ENCODE measurements at places on chromosomes 7 and 10. TPM values are rescaled to one million over a fixed set of nuclear protein-coding genes. Genes with fewer than 3 reads are reported as not detected.

DNA sequence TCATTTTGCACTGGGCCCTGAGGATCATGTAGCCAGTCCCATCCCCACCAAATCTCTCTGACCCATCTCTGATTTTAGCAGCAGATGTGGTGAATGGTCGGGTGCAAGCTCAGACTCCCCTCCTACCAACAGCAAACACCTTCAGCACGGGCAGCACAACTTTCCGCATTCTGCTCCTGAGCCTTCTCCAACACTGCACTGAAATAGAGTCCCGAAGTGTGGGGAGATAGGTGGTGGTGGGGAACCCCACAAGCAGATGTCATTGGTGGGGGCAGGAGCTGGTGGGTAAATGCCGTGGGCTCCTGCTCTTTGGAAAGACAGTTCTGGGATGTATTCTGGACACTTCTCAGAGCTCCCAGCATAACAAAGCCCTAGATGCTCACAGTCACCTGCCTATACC is 9.6 kb upstream of the CTBP2 start:
- no peaks in the 10 kb centered on the region for H3K27me3 ChIP-seq
- H3K4me3 ChIP-seq = no peak overlapping the region
- H3K36me3 ChIP-seq = no peaks in the 10 kb centered on the region
- H3K4me1 ChIP-seq = no peaks in the 10 kb centered on the region
- no peak for DNase-seq

- peaks cover 12% of the 10 kb centered on the region for H3K4me1 ChIP-seq
- H3K4me3 ChIP-seq = no peak overlapping the region
- H3K36me3 ChIP-seq = peaks cover 77% of the 10 kb centered on the region
- no peaks in the 10 kb centered on the region for H3K27me3 ChIP-seq
- no peak overlapping the region for H3K27ac ChIP-seq
Measured at GRCh38 chr10:3124412-3125175, 48.0 kb downstream of the PITRM1 start.

DNA sequence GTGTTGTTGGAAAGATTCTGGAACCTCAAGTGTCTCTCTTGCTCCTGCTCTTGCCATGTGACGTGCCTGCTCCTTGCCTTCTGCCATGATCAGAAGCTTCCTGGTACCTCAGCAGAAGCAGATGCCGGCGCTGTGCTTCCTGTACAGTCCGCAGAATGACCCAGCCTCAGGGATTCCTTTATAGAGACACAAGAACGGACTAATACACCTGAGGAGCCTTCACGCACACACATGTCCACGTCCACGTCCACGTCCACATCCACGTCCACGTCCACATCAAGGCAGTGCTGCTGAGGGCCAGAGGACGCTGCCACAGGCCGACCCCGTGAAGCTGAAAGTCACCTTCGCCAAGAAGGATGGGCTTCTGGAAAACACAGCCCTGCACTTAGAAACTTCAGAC is 190.1 kb downstream of the MAD1L1 start:
- DNase-seq = no peak
- H3K27me3 ChIP-seq = no peaks in the 10 kb centered on the region
- H3K27ac ChIP-seq = no peak overlapping the region
- H3K36me3 ChIP-seq = peaks cover 37% of the 10 kb centered on the region
- peaks cover 46% of the 10 kb centered on the region for H3K4me1 ChIP-seq

DNA sequence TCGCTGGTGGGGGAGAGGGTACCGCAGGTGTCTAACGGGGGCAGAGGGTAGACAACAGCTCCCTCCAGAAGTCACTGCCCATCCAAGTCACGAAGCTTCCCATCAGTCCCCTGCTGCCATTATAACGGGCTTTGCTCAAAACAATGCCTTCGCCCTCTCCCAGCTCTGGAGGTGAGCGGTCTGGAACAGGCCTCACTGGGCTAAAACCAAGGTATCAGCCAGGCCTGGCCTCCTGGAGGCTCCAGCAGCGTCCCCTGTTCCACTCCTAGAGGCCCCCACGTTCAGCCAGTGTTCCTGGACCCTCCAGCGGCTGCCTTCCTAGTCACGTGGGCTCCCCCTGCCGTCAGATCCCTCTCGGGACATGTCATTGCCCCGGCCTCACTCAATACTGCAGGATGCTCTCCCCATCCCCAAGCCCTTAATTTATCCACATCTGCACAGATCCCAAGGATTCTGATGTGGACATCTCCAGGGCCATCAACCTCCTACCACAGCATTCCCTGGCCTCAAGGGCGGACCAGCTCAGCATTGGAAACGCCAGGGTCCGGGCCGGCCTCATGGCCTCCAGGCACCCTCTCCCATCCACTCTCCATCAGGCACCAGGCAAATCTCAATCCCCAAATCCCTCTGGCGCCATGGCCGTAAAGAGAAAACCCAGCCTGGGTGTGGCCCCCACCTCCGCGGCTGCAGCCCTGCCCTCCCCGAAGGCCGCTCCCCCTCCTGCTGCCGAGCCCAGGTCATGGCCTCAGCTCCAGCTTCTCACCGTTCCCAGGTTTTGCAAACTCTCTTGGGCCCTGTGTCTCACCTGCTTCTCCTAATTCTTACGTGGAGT is 104.1 kb upstream of the FAM20C start:
- H3K27me3 ChIP-seq = no peaks in the 10 kb centered on the region
- no peaks in the 10 kb centered on the region for H3K36me3 ChIP-seq
- no peak overlapping the region for H3K27ac ChIP-seq
- H3K4me1 ChIP-seq = peaks cover 75% of the 10 kb centered on the region
- no peak overlapping the region for H3K4me3 ChIP-seq

DNA sequence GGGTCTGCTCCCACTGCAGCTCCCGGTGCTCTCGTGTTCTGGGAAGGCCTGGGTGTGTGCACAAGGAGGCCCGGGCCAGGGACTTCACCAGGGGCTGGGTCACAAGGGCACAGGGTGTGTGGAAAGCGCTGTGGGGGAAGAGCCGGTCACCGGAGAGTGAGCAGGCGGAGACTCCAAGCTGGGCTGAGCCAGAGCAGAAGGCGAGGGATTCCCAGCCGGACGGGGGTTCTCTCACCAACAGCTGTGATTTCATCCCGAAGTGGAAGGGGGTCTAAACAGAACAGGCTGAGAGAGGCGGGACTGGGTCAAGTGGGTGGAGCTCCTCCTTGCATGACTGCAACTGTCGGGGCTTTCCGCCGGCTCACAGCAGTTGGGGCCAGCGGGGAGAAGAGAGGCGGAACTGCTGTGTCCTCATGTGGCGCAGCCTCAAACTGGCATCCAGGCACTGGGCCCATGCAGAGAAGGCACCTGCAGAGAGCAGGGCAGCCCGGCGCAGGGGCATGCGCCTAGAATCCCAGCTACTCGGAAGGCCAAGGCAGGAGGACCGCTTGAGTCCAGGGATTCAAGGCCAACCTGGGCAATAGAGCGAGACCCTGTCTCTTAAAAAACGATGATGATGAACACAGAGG is 7.6 kb upstream of the ORAI2 start:
- no peaks in the 10 kb centered on the region for H3K27me3 ChIP-seq
- no peak overlapping the region for H3K4me3 ChIP-seq
- no peak overlapping the region for H3K27ac ChIP-seq
- peaks cover 11% of the 10 kb centered on the region for H3K4me1 ChIP-seq
- DNase-seq = no peak
- peaks cover 76% of the 10 kb centered on the region for H3K36me3 ChIP-seq

DNA sequence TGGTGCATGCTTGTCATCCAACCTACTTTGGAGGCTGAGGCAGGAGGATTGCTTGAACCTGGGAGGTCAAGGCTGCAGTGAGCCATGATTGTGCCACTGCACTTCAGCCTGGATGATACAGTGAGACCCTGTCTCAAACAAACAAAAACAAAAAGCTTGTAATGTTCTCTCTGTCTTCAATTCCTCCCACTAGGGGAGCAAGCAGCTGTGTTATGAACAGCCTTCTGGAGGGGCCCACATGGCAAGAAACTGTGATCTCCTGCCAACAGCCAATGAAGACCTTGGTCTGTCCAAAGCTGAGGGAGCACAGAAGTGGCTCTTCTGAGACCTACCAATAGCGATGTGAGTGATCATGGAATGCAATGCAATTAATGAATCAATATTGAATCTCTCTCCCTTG is 229.2 kb downstream of the SEC23IP start:
- no peaks in the 10 kb centered on the region for H3K36me3 ChIP-seq
- H3K27me3 ChIP-seq = no peaks in the 10 kb centered on the region
- no peak for DNase-seq
- no peak overlapping the region for H3K4me3 ChIP-seq

GRCh38 chr10:132847856-132848255 is 61.9 kb upstream of the NKX6-2 start:
- H3K4me1 ChIP-seq = peaks cover 18% of the 10 kb centered on the region
- H3K27ac ChIP-seq = no peak overlapping the region
- no peak overlapping the region for H3K4me3 ChIP-seq
- H3K36me3 ChIP-seq = peaks cover 20% of the 10 kb centered on the region
- no peaks in the 10 kb centered on the region for H3K27me3 ChIP-seq

GRCh38 chr7:231030-231857 is 38.9 kb downstream of the FAM20C start:
- H3K27ac ChIP-seq = no peak overlapping the region
- H3K4me3 ChIP-seq = no peak overlapping the region
- H3K27me3 ChIP-seq = no peaks in the 10 kb centered on the region

DNA sequence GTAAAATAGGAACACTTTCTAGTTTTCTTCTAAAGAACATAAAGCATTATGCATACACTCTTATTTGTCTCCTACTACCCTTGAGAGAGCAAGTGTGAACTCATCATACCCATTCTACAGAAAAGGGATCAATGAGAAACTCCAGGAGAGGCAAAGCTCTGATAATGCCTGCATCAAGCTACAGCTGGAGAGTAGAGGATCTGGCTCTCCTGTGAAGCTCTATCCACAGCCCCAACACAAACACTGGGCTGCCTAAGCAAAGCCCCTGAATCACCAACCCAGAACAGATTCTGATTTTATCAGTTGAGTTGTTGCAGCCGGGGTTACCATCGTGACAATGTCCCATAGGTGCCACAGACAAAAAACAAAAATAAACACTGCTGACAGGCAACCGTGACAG is 74.9 kb downstream of the NUDCD3 start:
- no peak overlapping the region for H3K4me3 ChIP-seq
- H3K27ac ChIP-seq = no peak overlapping the region
- no peaks in the 10 kb centered on the region for H3K27me3 ChIP-seq

DNA sequence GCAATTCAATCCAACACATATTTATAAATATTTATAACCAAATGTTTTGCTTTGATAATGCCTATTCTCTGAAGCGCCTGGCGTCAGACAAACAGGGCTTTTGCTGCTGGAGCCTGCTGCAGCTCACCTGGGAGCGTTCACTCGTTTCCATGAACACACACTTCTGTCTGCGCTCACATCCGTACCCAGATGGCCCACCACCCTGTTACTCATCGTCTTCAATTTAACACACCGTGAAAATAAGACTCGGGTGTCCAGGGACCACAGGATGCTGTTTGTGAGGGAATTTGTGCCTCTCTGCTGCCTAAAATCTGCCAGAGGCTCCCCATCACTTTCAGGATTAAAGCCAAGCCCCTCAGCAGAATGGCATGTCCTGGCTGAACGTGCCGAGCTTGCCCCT is 74.1 kb downstream of the SLIT1 start:
- no peak overlapping the region for H3K27ac ChIP-seq
- peaks cover 19% of the 10 kb centered on the region for H3K36me3 ChIP-seq
- H3K4me1 ChIP-seq = peaks cover 54% of the 10 kb centered on the region
- H3K4me3 ChIP-seq = no peak overlapping the region

NUTM2E gene
- 0.79 TPM for total RNA-seq

WDFY4 gene
- total RNA-seq = 3.8 TPM

ATOH7 gene
- total RNA-seq = not detected

OR2A1 gene
- 0.10 TPM for total RNA-seq

UFSP1 gene
- total RNA-seq = 4.2 TPM

Measured in spinal cord (tissue), 10 donors.